ENCODE measurements at places on chromosomes 16 and 17. TPM values are rescaled to one million over a fixed set of nuclear protein-coding genes. Genes with fewer than 3 reads are reported as not detected.

The CAPNS2 gene
- 2.3 TPM for total RNA-seq

The OR1F1 gene
- not detected for total RNA-seq

The EVPLL gene
- total RNA-seq = not detected

The KCNG4 gene
- not detected for total RNA-seq

The AARS1 gene
- 114 TPM for total RNA-seq

The RNFT1 gene
- 42.8 TPM for total RNA-seq

The SCGB1C2 gene
- total RNA-seq = not detected

The C17orf78 gene
- total RNA-seq = not detected

The KRTAP4-1 gene
- total RNA-seq = not detected

The STH gene
- not detected for total RNA-seq

The TMIGD1 gene
- total RNA-seq = not detected

The DBNDD1 gene
- not detected for total RNA-seq

The NAGS gene
- total RNA-seq = 0.94 TPM

Data from subcutaneous adipose tissue (tissue), 4 donors.